NCI-H345 (cell line): ENCODE measurements at places on chromosomes 13 and 19.

GRCh38 chr13:30872685-30873461 lies 33.2 kb upstream of the MEDAG start:
- no peak for DNase-seq

DNA sequence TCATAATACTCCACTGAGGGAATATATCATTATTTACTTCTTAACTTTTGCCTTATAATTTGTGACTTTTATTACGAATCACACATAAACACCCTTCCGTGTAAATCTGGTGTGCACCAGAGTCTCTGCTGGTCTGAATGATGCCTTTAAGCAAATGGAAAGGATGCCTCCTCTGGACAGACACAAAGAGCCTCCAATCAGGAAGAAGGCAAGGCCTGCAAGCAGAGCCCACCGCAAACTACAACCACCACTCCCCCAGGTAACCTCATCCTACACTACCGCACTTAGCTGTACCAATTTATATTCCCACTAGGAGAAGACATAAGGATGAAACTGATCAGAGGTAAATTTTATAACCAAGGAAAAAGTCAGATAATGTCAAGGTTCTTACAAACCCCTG lies 137.6 kb downstream of the KLF12 start:
- DNase-seq, result no peak

DNA sequence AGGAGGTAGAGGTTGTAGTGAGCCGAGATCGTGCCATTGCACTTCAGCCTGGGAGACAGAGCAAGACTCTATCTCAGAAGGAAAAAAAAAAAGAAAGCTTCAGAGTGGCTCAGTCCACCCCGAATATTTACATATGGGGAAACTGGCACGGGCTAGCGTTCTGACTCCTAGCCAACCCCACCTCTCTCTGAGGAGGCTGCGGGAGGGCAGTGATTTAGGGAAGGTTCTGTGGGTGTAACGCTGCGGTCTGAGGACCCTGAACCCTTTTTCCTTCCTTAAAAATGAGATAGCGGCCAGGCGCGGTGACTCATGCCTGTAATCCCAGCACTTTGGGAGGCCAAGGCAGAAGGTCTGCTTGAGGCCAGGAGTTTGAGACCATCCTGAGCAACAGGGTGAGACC lies 5.0 kb downstream of the LRRC25 start:
- no peak for DNase-seq

GRCh38 chr19:47652285-47652684 lies 43.4 kb downstream of the BICRA start:
- no peak for DNase-seq

DNA sequence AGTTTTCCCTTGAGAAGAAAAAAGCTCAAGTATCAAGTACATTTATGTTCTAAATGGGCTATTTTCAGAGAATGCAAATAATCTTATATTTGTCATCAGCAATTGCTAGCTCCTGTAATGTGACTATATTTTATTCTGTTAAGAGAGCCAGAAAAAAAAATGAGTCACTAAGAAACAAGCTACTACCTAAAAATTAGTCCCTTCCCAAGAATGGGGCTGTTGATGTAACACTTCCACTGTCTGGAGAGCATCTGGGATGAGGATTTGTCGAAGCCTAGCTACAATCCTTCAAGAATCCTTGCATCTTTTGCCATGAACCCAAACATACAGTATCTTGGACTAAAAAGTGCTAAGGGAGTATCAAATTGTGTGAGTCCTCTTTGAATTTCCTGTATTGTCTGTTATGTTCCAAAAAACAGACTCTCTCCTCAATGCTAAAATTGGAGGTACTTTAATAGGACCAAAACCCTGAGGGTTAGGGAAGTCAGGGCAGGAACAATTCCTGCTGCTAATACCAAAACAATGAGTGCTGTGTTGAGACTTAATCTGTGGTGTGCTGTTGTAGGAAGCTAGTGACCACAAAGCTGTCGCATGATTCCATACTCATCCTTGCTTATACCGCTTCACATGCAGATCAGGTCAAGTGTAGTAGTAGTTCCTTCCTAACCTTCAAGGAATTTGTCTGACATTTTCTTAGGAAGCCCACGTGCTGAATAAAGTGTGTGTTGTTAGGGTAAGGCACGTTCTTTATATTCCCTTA lies 4.9 kb upstream of the ZC3H13 start:
- no peak for DNase-seq

- no peak for DNase-seq
These were observed 117.7 kb upstream of the ZNF507 start for GRCh38 chr19:32227561-32228165.

GRCh38 chr19:53828531-53828930 lies 4.4 kb upstream of the NLRP12 start:
- no peak for DNase-seq

DNA sequence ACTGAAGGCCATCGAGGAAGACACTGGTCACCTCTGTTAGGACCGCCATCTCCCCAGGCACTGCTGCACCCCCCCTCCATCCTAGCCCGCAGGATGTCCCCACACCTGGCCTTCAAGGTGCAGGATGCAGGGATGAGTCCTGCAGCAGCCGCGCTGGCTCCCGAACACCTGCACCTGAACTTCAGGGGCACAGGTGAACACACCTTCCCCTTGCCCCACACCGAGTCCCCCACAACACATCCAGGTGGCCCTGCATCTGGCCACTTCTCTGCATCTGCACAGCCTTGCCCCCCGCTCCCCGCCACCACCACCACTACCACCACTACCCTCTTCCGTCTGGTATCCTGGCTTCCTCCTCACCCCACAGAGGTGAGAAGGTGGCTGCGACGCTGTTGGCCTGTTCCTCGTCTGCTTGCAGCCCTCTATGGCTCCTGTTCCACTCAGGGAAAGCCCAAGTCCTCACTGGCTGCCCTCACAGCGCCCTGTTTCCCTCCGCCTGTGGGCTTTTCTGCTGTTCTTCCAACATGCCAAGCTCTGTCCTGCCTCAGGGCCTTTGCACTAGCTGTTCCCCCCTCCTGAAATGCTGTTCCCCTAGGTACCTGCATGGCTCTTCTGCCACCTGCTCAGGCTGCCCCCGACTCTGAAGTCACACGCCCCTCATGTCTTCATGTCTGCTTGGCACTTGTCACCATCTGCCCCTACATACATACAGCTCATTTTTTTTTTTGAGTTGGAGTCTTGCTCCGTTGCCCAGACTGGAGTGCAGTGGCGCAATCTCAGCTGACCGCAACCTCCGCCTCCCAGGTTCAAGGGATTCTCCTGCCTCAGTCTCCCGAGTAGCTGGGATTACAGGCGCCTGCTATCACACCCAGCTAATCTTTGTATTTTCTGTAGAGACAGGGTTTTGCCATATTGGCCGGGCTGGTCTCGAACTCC lies 1.4 kb upstream of the CERS1 start:
- DNase-seq, result no peak

- no peak for DNase-seq
These were observed 33.7 kb upstream of the TPM4 start for GRCh38 chr19:16042533-16043085.

- DNase-seq, result peak; percentile 11
These were observed 4.1 kb downstream of the PCDH17 start for GRCh38 chr13:57635541-57636085.

DNA sequence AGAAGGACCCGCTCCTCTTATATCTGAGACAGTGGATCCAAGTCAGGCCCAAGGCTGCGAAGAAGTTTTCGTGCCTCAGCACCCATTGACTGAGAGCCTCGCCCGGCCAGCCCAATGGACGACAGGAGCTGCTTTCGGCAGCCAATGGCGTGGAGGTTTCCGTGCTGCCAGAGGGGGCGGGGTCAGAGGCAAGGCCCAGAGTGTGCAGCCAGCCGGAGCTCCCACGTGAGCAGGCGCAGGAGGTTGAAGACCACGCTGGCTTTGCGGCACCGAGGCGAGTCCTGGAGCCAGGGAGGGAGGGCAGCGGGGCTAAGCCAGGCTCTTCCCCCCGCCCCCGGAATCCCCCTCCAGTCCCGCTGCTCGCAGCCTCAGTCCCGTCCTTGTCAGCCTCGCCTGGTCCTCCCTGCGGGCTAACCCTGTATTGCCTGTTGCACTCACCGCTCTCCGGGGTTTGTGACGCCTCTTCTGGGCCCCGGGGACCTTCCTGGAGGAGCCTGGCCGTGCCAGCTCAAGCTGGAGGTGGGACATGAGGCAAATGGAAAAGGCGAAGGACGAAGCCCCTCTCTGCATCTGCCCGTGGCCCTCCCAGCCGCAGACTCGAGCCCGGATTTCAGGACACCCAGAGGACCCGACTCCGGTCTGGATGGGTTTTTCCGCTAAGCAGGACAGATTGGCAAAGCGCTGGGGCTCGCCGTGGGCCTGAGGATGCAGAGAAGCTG lies 1.5 kb downstream of the IFNL4 start:
- peak; percentile 69 for DNase-seq

- no peak for DNase-seq
These were observed 327.6 kb upstream of the PCDH9 start for GRCh38 chr13:67557642-67558241.

DNA sequence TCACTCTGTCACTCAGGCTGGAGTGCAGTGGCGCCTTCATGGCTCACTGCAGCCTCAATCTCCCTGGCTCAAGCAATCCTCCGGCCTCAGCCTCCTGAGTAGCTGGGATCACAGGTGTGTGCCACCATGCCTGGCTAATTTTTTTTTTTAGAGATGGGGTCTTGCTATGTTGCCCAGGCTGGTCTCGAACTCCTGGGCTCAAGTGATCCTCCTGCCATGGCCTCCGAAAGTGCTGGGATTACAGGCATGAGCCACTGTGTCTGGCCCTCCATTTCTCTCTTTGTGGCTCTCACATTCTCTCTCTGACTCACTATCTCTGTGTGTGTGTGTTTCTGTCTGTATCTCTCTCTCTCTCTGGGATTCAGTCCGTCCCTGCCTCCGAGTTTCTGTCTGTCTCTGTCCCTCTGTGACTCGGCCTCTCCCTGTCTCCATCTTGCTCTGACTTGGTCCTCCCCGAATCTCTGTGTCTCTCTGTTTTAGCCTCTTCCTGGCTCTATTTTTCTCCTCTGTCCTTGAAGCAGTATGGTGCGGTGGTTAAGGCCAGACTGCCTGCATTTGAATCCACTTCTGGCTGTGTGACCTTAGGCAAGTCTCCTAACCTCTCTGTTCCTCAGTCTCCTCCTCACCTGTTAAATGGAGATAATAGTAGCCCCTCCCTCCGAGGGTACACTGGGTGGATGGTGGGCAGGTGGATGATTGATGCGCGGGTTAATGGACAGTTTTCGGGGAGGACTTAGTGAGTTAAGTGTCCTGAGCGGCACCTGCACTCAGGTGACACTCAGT lies 11.0 kb downstream of the MEIS3 start:
- no peak for DNase-seq

- no peak for DNase-seq
These were observed 9.7 kb downstream of the DNAJC15 start for GRCh38 chr13:43033038-43033437.

- peak; percentile 61 for DNase-seq
These were observed 209.5 kb downstream of the KLF5 start for GRCh38 chr13:73268306-73268705.

- no peak for DNase-seq
These were observed 78.6 kb downstream of the ABCC4 start for GRCh38 chr13:95222733-95223018.

DNA sequence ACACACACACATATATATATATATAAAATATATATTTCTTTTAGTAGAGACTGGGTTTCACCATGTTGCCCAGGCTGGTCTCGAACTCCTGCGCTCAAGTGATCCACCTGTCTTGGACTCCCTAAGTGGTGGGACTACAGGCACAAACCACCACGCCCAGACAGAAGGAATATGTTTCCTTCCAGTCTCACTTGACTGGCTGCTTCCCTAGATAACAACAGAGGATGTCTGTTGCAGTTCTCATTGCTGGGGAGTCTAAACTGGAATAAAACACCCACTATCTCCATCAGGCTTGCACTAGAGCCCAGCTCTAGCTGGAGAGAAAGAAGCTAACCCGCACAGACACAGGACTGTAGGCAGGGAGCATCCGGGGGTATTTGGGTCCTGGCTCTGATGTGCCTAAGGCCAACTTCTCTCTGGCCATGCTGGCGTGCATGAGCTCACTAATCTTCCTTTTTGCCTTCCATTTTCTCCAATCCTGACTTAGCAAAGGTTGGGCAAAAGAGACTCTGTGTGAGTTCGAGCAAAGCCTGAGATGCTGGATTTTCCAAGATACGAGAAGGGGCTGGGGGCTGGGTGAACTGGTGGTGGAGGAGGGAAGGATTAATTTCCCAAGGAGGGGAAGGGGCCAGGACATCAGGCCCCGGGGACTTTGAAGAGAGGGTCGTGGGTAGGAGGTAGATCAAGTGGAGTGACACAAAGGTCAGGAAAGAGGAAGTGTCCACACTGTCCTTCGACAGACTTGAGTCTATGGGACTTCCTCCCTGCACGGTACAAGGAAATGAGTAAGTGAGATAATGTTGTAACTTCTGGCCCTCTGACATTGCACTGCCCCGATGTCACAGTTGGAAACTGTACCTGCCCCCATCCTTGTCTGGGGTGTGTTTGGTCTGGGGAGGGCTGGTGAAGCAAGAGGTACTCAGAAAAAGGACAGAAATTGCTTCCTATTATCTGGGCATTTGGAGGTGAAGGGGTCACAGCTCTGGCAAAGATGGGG lies 22.5 kb upstream of the ALOX5AP start:
- no peak for DNase-seq

DNA sequence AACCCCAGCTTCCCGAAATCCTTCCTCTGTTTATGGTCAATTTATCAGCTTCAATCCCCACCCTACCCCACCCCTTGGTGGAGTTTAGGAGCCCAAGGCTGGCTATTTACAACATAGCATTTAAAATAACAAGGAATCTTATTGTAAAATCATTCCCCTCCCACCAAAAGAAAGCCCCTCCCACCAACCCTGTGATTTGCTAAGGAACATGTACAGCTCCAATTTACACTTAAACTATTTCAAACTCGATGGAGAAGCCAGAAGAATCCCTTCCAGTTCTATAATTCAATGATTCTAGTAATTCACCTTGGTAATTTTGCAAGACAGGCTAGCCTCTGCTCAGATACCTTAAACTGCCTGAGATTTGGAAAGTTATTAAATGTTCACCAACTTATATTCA lies 3.0 kb downstream of the LATS2 start:
- no peak for DNase-seq

GRCh38 chr19:19562665-19563347 lies 24.7 kb downstream of the CILP2 start:
- DNase-seq, result no peak

- DNase-seq, result peak; percentile 91
These were observed 423.4 kb downstream of the ITGBL1 start for GRCh38 chr13:101875717-101876393.

DNA sequence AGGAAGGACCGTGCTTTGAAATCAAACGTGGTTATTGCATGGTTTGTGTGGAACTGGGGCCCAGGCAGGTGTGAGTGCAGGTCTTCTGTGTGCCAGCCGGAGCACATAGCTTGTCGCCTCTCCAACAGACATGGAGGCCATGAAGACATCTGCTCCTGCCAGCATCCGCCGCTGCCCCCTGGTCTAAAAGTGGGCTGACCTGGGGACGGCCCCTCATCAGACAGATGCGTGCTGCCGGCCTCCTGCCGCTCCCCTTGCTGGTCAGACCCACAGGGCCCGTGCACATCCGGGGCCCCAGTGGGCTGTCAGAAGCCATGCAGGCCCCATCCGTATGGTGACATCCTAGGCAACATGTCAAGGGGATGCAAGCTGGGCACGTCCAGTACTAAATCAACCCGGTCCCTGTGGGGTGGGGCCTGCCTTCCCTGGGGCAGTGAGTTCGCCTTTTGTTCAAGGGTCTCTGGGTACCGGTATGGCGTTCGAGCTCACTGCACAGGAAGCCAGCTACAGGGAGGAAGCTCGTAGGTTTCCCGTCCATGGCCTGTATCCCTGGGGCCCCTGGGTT lies 88.0 kb upstream of the MCF2L start:
- DNase-seq, result no peak

- DNase-seq, result no peak
These were observed at the start of gene SYDE1 for GRCh38 chr19:15107061-15108010. Gene SYDE1, plus strand, starts transcription at chr19:15107401. Its CDS starts 33 bp downstream, at chr19:15107434.
